Stimulated activated CD4-positive, alpha-beta T cell treated with anti-CD3 and anti-CD28 coated beads, Interleukin-2, amount 100 ng/mL, for 4 hours (primary cell): ENCODE measurements at places on chromosomes 12 and 14.

- no peak for DNase-seq
Observed at GRCh38 chr12:40801861-40802260, 109.6 kb downstream of the CNTN1 start.

DNA sequence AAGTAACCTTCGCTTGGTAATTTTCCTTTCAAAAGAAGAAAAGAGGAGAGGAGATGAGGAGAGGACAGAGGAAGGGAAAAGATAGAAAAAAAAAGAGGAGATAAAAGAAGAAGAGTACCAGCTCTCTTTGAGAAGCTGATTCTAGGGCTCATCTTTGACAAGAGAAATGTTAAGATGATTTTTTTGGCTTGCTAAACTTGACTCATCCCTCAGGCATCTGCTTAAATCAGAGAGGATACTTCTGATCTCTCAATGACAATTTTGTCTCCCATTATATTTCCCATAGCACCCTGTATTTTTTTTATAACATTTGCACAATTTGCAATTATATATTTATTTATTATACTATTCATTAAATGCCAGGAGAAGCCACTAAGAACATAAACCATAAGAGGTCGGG lies 17.1 kb downstream of the SYT1 start:
- DNase-seq = no peak

DNA sequence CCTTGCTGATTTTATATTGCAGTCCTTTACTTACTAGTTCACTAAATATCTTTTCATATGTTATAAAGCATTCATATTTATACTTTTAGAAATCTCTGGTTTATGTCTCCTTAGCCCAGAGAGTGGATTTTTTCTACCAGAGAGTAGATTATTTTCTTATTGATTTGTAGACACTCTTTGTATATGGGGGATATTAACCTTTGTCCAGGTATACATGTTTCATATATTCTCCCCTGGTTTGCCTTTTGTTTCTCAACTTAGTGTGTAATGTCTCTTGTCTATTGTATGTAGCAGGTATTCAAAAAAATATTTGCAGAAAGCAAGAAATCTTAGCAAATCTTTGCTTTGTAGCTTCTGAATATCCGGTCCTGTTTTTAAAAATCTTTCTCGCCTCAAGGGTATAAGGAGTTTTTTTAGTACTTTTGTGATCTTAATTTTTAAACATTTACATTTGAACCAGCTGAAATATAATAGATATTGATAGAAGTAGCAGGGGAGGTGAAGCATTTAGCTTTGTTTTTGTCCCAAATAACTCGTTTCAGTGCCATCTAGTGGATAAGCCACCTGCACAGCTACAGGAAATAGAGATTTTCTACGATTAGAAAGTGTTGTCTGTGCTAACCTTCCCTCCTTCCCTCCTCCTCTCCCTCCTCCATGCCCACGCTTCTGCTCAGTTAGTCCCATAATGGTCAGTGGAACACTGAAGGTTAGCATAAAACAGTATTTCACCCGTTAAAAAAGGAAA lies 97.0 kb downstream of the PHETA1 start:
- no peak for DNase-seq

DNA sequence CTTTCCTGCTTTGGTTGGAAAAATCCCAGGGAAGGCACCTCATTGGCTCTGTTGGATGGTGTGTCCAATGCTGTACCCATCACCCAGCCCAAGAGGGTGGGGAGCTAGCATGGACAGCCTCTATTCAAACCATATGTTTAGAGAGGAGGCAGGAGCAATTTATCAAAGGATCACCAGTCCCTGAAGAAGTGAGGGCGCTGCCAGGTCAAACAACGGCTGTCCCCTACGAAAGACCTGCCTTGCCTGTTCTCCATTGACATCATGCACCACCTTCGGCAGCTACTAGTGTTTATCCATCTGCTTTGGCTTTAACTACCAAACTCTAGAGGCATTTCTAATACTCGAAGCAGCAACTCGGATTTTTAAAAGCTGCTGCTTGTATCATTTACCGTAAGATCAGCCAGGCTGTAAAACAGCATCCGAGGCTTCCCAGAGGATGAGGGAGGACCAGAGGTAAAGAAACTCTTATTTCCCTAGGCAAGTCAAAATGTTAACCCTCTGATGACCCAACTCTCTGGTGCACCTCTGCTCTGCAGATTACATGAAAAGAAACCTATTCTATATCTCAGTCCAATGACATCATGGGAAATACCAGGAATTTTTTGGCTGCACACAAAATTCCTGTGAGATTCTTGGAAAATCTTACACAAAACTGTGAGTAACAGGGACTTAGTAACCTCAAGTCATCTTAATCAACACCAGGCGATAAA lies 720.9 kb upstream of the TBX3 start:
- no peak for DNase-seq
